Cardiac muscle cell (in vitro differentiated cells and primary cell): ENCODE measurements at places on chromosomes 16 and 17. TPM values are rescaled to one million over a fixed set of nuclear protein-coding genes. Genes with fewer than 3 reads are reported as not detected.

Gene TPPP3
- 2.5 and 4.6 TPM in 2 replicates for total RNA-seq

Gene MARVELD3
- total RNA-seq = not detected in 2 replicates

Gene RSAD1
- 24.1 and 35.8 TPM in 2 replicates for total RNA-seq

Gene PROCA1
- total RNA-seq = 19.4 and 44.8 TPM in 2 replicates

Gene PABPN1L
- not detected in 2 replicates for total RNA-seq

Gene YBX2
- 27.8 and 56.2 TPM in 2 replicates for total RNA-seq

Gene C16orf96
- 1.9 and 3.6 TPM in 2 replicates for total RNA-seq

Gene TUBB3
- total RNA-seq = 4.6 and 16.1 TPM in 2 replicates

Gene HOXB6
- total RNA-seq = 0.12 TPM in 1 of 2 replicates, not detected in the other

Gene ODAD4
- total RNA-seq = 2.6 and 4.5 TPM in 2 replicates

Gene SLC7A5
- total RNA-seq = 5.4 and 7.4 TPM in 2 replicates

Gene DERL2
- 17.9 and 30.4 TPM in 2 replicates for total RNA-seq

Gene TEX19
- 0.28 and 0.51 TPM in 2 replicates for total RNA-seq

Gene C16orf46
- 0.60 and 1.9 TPM in 2 replicates for total RNA-seq

Gene FLYWCH2
- 134 and 148 TPM in 2 replicates for total RNA-seq
